ENCODE measurements at places on chromosomes 2 and 18.

GRCh38 chr2:130261970-130262760 is 63.9 kb upstream of the TUBA3E start:
- DNase-seq, result no peak

DNA sequence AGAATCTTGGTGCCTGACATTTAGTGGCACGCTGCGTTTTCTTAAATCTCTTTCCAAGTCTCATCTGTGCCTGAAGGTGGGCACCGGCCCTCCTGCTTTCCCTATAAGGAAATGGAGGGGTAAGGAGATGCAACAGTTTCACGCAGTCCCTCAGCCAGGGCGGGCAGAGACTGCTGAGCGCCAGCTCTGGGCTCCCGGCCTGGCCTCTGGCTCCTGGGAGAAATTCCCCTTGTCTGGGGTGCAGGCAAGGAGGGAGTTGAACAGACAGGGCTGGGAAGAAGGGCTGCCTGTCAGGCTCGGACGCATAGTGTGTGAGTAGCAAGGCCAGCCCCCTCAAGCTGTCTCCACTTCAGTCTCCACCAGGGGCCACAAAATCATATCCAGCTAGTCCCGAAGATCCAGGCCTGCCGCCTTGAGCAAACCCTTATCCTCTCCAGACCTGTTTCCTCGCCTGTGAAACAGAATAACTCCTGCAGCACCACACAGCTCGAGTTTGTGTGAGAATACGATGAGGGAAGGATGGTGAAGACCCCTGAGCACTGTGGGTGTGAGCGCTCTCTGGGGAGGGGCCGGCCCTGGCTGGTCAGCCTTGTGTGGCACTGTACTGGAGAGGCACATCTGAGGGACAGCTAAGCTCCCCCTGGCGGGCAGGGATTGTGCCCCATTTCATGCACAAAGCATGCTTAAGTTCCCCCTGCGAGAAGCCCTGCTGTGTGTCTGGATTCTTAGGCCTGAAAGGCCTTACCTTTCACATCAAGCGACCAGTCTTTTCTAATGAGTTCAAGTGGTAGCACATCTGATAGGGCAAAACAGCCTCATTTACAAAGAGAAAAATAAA is 33.8 kb downstream of the SDC1 start:
- no peak for DNase-seq

- no peak for DNase-seq
Measured at GRCh38 chr18:78773303-78773755, 206.3 kb upstream of the SALL3 start.

GRCh38 chr2:237096201-237096600 is 10.5 kb downstream of the COPS8 start:
- DNase-seq, result no peak

DNA sequence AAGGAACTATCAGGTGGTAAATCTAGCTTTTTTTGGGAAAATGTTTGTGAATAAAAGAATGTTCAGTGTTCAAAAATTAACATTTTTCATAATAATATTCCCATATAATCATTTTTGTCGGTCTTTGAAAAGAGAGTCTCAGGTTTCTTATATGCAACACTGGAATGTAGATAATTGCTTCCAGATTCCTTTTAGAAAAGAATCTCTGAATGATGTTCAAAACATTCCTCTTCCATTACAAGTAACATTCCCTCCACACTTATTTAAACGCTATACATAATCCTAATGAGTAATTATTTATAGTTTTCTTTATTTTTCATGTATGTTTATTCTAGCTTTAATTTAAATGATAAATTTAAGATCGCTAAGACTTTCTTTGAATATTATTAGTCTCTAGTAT is 7.0 kb downstream of the ZSWIM2 start:
- DNase-seq, result no peak

DNA sequence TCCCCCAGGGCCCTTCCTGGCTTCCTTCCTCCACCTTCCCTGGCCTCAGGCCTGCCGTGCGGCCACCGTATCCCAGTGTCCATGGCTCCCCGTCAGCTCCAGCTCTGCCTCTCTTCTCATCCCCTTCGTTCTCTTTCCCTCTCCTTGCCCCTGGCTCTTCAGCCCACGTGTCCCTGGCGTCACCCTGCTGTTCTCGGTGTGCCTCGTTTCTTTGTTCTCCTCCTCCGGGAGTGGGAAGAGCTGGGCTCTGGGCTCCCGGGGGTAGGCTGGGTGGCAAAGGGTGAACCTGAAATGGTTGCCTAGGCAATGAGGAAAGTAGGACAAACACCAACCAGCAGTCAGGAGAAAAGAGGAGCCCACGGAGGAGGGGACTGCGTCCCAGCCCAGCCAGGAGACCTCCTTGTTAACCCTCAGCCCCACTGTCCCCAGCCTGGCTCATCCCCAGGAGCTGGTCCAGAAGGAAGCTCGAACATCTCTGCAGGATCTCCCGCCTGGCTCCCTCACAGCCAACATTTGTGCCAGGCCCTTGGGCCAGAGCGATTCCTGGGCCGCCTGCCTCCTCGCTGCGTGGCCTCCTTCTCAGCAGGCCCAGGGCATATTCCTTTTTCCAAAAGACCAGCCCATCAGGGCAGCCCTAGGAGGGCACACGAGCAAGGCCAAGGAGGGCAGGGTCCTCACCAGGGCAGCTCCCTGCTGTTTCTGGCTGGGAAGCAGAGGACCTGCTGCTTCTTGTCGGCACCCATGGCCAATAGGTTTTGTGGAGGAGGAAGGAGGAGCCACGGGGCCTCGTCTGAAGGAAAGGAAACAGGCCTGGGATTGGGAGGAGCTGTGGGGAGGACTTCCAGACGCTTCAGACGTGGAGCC is 30.9 kb upstream of the DNMT3A start:
- DNase-seq, result no peak

DNA sequence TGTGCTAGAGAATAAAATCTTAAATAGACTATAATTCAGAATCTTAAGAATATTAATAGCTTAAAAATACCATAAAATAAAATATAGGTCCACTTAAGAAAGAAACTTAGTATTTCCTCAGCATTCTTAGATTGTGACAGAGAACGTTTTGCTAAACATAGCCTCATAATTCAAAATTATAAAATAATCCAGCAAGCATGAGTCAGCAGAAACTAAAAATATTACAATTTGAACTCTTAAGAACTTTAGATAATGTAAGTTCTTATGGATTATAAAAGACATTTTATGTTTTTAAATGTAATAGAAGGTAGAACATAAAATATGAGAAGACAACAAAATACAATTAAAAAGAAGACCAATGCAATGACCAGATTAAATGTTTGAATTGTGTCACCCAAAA is 164.5 kb upstream of the MC4R start:
- DNase-seq, result no peak

- no peak for DNase-seq
Measured at GRCh38 chr2:209191139-209191538, 232.7 kb upstream of the MAP2 start.

- DNase-seq, result no peak
Measured at GRCh38 chr18:42525905-42526304, 570.9 kb downstream of the PIK3C3 start.

GRCh38 chr2:237510502-237511217 is 23.6 kb downstream of the MLPH start:
- DNase-seq, result no peak

DNA sequence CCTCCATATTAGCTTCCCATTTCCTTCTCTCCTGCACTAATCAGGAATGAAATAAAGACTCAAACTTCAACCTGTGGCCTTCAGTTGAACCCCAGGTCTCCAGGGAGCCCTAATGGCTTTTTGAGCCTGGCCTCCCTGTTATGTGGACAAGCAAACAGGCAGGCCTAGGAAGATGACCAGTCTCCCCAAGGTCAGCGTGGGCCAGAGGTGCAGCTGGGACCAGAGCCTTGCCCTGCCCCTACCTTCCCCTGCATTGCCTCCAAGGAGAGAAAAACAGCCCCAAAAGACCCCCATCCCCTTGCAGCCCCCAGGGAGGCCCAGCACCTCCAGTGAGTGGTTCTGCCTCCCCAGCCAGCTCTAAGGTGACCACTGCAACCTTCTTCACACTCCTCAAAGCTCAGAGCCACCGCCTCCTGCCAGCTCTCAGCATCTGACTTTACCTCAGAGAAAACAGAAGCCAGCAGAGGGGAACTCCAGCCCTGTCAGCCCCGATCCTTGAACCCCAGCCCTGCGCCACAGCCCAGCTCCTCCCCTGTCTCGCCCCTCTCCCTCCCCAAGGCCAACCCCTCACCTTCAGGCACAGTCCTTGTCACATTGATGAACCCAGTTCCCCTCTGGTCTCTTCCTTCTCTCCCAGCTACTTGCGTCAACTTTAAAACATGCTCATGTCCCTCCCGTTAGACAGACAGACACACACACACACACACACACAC is 59.5 kb upstream of the ID2 start:
- no peak for DNase-seq

DNA sequence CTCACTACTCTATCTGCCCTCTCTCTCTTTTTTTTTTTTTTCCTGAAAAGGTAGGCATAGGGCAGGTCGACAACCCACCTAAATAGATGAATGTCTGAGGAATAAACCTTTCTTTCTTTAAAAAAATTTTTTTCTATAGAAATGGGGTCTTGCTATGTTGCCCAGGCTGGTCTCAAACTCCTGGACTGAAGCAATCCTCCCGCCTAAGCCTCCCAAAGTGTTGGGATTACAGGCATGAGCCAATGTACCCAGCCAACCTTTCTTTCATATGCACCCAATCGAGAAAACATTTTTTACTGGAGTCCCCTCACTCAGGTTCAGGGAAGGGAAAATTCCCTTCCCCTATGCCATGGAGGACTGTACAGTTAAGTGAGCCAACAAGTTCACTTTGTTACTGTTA is 31.0 kb downstream of the CFAP210 start:
- DNase-seq, result no peak

DNA sequence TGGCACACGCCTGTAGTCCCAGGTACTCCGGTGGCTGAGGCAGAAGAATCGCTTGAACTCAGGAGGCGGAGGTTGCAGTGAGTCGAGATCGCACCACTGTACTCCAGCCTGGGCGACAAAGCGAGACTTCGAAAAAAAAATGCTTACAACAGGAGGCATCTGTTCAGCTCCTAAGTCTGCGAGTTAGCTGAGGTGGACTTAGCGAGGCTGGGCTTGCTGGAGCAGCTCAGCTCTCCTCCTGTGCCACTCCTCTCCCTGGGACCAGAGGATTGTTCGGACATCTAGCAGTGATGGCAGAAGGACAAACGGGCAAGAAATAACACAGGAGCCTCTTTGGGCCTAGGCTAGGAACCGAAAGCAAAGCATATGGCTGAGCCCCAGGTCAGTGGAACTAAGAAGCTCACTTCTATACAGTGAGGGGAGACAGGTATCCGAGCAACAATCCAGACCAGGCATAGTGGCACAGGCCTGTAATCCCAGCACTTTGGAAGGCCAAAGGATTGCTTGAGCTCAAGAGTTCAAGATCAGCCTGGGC is 260.1 kb downstream of the GLI2 start:
- no peak for DNase-seq

- DNase-seq, result no peak
Measured at GRCh38 chr2:1147873-1148612, 197.4 kb downstream of the SNTG2 start.

DNA sequence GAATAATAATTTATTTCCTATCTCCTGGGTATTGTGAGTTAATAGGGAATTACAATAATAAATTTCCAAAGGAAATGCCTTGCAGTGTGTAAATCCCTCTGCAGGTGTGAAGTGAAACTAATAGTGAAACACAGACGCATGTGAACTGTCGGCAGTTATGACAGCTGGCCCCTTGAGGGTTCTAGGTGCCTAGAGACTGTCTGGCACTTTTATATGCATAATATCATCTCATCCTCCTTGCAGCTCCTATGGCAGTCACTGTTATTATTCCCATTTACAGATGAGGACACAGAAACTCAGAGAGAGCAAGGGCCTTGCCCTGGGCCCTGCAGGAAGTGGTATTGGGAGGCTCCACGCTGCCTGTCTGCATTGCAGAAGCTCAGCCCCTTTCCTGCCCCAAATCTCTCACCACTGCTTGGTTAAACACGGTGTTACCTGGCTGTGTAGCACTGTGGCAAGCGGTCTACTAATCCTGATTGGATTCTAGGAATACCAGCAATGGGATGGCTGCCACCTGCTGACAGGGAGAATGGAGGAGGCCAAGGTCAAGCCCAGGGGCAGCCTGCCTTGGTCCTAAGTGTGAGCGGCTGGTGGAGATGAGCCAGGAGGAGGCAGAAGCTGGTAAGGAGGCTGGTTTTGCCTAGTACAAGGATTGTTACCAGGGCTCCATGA is 32.8 kb upstream of the ACKR3 start:
- no peak for DNase-seq
